Left hindlimb (tissue), 1 donor: ENCODE measurements at places on chromosomes 6 and 20.

DNA sequence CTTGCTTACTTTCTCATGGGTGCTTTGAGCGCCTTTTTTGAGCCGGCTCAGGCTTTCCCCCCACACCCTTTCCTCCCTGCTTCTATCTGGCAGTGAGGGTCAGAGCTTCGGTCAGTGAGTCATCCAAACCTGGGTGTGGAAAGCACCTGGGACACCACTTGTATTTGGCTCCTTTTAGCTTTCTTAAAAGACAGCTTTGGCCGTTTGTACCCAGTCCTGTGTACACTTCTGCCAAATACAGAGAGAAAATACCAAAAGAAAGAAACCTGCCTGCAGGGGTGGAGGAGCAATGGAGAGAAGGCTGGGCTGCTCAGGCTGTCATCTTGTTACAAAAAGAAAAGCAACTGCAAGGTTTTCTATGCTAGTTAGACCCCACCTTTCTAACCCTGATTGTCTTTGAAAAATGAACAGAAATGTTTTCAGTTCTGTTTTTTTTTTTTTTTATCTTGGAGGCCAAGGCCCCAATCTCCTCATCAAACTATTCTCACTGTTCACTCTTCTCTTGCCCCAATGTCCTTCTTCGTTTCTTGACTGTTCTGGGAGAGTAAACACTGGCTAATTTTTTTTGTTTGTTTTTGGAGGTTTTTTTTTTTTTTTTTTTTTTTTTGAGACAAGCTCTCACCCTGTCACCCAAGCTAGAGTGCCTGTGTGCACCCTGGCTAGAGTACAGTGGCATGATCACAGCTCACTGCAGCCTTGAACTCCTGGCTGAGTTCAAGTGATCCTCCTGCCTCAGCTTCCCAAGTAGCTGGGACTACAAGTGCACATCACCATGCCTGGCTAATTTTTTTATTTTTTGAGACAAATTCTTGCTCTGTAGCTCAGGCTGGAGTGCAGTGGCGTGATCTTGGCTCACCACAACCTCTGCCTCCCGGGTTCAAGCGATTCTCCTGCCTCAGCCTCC lies 76.4 kb downstream of the SSR1 start:
- no peak for DNase-seq

- DNase-seq: peak; percentile 34
Observed at GRCh38 chr6:140441256-140441655, 1066.8 kb upstream of the CITED2 start.

DNA sequence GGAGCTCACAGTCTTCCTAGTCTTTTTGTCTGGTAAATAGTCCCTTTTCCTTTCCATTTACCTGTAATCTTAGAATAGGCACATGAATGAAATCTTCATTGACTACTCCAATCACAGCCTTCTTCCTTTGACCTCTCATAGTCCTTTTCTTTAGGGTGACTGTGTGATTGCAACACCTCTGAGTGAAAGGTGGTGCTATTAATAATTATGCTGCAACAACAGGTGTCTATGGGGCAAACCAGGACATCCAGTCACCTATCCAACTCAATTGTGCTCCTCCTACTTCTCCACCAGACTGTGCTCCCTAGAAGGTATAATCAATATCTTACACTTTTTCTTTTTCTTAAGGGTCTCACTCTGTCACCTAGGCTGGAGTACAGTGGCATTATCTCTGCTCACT lies 29.4 kb downstream of the RIPOR2 start:
- DNase-seq: no peak

- no peak for DNase-seq
Observed at GRCh38 chr6:127243501-127243900, 23.2 kb upstream of the RNF146 start.

DNA sequence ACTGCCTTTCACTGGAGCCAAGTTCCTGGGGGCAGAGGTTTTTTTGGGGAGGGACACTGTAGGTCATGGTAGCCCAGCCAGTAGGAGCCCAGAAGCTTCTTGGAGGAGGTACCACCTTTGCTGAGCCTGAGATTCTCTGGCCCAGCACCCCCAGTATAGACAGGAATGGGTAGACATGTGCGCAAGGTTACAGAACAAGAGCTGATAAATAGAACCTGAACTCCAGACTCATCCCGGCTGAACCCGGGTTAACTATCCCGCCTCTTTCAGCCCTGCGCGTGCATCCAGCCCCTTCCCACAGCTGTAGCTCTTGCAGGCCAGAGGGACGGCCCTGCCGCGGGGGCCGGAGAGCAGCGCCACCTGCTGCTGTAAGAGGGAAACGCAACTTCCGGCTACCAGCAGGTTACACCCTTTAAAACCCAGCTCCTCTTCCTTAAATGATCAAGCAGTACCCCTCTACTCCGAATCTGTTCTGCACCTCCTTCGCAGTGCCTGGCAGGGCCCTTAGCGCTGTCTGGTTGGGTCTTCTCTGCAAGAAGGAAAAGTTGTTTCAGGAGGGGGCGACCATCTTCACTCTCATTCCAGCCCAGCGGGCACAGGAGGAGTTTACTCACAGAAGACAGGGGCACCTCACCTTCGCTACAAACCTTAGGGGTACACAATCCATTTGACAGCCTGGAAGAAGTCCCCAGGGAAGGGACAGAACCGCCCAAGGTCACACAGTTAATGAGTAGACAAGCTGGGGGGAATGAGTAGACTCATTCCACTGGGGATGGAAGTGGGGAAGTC lies 7.5 kb downstream of the SRXN1 start:
- peak; percentile 84 for DNase-seq

DNA sequence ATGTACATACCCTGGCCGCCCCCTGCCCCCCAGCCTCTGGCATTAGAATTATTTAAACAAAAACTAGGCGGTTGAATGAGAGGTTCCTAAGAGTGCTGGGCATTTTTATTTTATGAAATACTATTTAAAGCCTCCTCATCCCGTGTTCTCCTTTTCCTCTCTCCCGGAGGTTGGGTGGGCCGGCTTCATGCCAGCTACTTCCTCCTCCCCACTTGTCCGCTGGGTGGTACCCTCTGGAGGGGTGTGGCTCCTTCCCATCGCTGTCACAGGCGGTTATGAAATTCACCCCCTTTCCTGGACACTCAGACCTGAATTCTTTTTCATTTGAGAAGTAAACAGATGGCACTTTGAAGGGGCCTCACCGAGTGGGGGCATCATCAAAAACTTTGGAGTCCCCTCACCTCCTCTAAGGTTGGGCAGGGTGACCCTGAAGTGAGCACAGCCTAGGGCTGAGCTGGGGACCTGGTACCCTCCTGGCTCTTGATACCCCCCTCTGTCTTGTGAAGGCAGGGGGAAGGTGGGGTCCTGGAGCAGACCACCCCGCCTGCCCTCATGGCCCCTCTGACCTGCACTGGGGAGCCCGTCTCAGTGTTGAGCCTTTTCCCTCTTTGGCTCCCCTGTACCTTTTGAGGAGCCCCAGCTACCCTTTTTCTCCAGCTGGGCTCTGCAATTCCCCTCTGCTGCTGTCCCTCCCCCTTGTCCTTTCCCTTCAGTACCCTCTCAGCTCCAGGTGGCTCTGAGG lies 7.6 kb downstream of the CDKN1A start:
- no peak for DNase-seq

GRCh38 chr6:96466147-96466863 lies 55.3 kb upstream of the UFL1 start:
- no peak for DNase-seq

GRCh38 chr20:40175296-40175695 lies 513.7 kb downstream of the MAFB start:
- no peak for DNase-seq

- DNase-seq: no peak
Observed at GRCh38 chr20:42340368-42340767, 722.2 kb upstream of the CHD6 start.

GRCh38 chr20:44247586-44248409 lies 690 bp downstream of the GDAP1L1 start:
- no peak for DNase-seq

DNA sequence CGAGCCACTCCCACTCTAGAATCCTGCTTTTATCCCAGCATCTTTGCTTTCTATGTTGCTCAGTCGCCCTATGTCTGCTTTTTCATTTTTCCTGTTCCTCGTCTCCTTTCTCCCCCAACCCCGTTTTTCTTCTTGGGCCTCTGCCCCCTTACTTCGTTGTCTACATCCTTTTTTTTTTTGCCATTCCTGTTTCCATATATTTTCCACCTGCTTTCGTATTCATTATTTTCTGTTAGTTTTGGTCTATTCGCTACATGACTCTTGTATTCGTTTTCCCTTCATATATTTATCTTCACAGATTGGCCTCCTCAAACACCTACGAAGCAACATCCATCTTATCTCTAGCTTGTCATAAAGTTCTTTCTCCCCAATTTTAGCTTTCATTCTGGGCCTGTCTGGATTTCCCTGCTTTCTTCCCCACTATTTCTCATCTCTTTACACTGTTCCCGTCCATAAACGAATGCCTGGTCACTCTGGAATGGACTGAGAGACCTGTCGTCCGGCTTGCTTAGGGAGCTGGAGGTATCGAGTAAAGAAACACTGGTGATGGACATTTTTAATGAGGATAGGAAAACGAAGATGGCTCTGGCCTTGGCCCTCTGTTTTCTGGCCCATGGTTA lies 915 bp downstream of the PRRC2A start:
- DNase-seq: no peak

- DNase-seq: no peak
Observed at GRCh38 chr6:10800810-10801209, 37.5 kb downstream of the MAK start.

DNA sequence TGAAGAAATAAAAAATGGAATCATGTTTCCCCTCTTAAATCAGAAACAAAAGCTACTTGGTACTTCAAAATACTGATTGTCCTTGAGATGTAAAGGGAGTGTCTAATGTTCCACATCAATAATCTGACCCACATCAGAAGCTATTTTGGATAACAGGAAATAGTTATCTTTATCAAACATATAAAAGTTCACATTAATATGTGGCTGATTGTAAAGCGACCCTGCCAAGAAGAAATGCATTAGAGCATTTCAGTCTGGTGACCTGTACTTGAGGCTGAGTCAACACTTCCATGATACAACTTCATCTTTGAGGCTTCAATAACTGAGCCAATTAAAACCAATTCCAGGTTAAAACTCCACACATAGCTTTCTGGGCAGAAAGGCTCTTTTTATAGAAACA lies 31.8 kb downstream of the SYNE1 start:
- DNase-seq: no peak

DNA sequence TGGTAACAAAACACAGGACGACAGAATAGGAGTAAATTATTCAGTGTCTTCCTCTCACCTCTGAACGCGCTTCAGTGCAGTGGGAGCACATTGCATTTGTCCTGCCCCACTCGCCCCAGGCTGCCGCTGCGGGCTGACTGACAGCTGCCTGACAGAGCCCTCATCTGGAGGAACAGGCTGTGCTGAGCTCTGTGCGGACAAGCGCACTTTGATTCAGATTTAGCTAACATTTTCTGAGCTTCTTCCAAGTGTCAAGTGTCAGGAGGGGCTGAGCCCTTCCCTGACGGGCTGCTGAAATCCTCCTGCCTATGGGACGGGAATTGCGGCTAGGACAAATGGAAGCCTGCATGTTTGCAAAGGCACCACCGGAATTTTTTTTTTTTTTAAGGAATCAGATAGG lies 383.0 kb upstream of the CDH4 start:
- DNase-seq: no peak

GRCh38 chr6:100803264-100804045 lies 77.7 kb downstream of the ASCC3 start:
- DNase-seq: no peak

DNA sequence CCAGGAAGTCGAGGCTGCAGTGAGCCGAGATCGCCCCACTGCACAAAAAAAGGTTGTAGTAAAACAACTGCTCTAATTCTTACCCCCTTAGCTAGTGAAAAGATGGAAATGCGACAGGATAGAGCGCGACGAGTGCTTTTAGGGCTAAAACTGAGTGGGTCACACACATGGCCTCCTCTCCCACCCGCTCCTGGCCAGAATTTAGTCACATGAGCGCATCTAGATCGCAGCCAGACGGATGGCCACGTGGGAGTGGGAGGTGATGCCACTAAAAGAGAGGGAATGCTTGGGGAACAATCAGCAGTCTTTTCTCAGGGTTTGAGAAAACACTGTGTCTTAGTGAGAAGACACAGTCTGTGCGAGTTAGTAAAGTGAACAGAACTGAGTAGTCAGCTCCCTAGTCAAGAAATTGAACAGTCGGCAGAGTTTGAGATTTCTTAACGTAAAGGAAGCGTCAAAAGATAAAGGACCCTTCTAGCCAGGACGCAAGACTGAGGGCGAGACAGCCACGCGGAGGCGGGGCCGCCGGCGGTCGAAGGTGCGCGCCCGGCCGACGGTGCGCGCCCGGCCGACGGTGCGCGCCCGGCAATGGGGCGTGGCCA lies 664 bp upstream of the ACTR5 start:
- DNase-seq: no peak

- DNase-seq: no peak
Observed at GRCh38 chr20:17963114-17963897, 5.3 kb downstream of the SNX5 start.

DNA sequence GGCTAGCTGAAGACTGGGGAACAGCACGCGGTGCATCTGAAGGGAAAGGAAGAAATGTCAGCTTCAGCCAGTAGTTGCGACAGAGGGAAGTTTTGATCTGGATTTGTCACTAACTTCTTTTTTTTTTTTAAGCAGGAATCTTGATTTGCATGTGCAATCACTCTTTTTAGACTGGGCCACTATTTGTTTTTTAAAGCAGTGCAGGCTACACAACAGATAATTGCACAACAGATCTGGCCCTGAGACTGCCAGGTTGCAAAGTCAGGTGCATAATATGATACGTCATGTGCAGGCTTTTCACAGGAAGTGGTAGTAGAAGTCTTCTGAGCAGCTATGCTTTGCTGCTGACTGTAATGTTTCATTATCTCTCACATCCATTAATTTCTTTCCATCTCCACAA lies 13.5 kb downstream of the PFDN4 start:
- no peak for DNase-seq

GRCh38 chr6:38443352-38444144 lies 196.2 kb downstream of the BTBD9 start:
- DNase-seq: no peak

GRCh38 chr20:45229264-45230056 lies 8.3 kb downstream of the SEMG2 start:
- no peak for DNase-seq

- DNase-seq: no peak
Observed at GRCh38 chr6:74782346-74782745, 423.5 kb downstream of the COL12A1 start.

GRCh38 chr6:151881231-151881630 lies 73.7 kb downstream of the ESR1 start:
- no peak for DNase-seq

DNA sequence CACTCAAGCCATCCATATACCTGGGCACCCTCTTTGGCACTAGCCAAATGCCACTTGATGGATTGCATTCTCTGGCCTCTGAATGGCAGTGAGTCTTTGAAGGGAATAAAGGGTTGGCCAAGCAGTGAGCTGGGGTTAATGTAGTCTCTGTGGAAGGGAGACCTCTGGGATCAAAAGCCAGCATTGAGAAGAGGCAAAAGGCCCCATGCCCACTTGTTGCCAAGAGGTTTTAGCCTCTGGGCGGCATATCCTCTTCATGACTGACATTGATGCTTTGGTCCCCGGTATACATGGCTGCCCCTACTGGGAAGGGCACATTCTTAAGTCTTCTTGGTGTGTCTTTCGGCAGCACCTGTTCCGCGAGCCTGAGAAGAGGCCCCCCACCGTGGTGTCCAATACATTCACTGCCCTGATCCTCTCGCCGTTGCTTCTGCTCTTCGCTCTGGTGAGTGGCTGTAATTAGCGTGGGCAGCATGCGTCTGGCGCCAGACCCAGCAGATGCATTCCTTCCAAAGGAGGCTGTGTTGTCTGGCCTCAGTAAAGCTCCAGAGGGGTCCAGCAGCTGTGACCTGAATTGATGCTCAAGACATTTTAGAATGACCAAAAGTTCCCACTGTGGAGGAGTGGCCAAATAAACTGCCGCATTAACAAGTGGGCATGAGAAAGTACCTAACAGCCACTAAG lies 29.5 kb downstream of the GHRH start:
- peak; percentile 44 for DNase-seq

- no peak for DNase-seq
Observed at GRCh38 chr6:150301846-150302519, 66.8 kb upstream of the IYD start.
